Activated naive CD8-positive, alpha-beta T cell treated with anti-CD3 and anti-CD28 coated beads, Interleukin-2, amount 10 ng/mL, durations not matched to agents 7 days and 5 days (primary cell): ENCODE measurements at places on chromosomes 7 and 10. TPM values are rescaled to one million over a fixed set of nuclear protein-coding genes. Genes with fewer than 3 reads are reported as not detected.
A peak's percentile ranks its signal among the peaks of the same experiment; 100 is the strongest.

The ADIRF gene
- total RNA-seq = not detected

The BMPER gene
- not detected for total RNA-seq

The TFPI2 gene
- total RNA-seq = not detected

- H3K27ac ChIP-seq = no peak overlapping the region
- no peaks in the 10 kb centered on the region for H3K4me1 ChIP-seq
- H3K36me3 ChIP-seq = peaks cover 5% of the 10 kb centered on the region
- no peak overlapping the region for H3K4me3 ChIP-seq
Measured at GRCh38 chr7:24697416-24697815, 59.8 kb downstream of the GSDME start.

GRCh38 chr7:42596737-42597136 lies 315.1 kb downstream of the C7orf25 start:
- no peak overlapping the region for H3K4me3 ChIP-seq
- no peaks in the 10 kb centered on the region for H3K27me3 ChIP-seq
- H3K27ac ChIP-seq = no peak overlapping the region
- DNase-seq = no peak

GRCh38 chr10:36759141-36759805 lies 366.1 kb upstream of the ANKRD30A start:
- no peak overlapping the region for H3K27ac ChIP-seq
- H3K27me3 ChIP-seq = no peaks in the 10 kb centered on the region
- no peak overlapping the region for H3K4me3 ChIP-seq
- H3K4me1 ChIP-seq = no peaks in the 10 kb centered on the region
- no peaks in the 10 kb centered on the region for H3K36me3 ChIP-seq

- no peak for DNase-seq
- peak overlapping the region; percentile 69 for H3K4me3 ChIP-seq
- H3K4me1 ChIP-seq = peaks cover 16% of the 10 kb centered on the region
- H3K36me3 ChIP-seq = peaks cover 39% of the 10 kb centered on the region
- peak overlapping the region; percentile 72 for H3K27ac ChIP-seq
Measured at GRCh38 chr7:106260136-106260561, 24.6 kb downstream of the NAMPT start.

GRCh38 chr7:128037081-128037480 lies 5.8 kb upstream of the LRRC4 start:
- H3K27ac ChIP-seq = no peak overlapping the region
- H3K4me1 ChIP-seq = peaks cover 3% of the 10 kb centered on the region
- H3K36me3 ChIP-seq = peaks cover 2% of the 10 kb centered on the region
- peaks cover 7% of the 10 kb centered on the region for H3K27me3 ChIP-seq
- H3K4me3 ChIP-seq = no peak overlapping the region

GRCh38 chr10:133039803-133040165 lies 47.9 kb upstream of the ADGRA1 start:
- no peaks in the 10 kb centered on the region for H3K27me3 ChIP-seq
- no peaks in the 10 kb centered on the region for H3K36me3 ChIP-seq
- no peak for DNase-seq
- no peak overlapping the region for H3K4me3 ChIP-seq

- peak overlapping the region; percentile 85 for H3K27ac ChIP-seq
- peaks cover 31% of the 10 kb centered on the region for H3K4me1 ChIP-seq
- H3K4me3 ChIP-seq = peak overlapping the region; percentile 90
- peaks cover 35% of the 10 kb centered on the region for H3K27me3 ChIP-seq
Measured at GRCh38 chr7:24573554-24574338, 494 bp downstream of the PALS2 start.

GRCh38 chr7:80335511-80336231 lies 176.2 kb downstream of the GNAT3 start:
- H3K36me3 ChIP-seq = no peaks in the 10 kb centered on the region
- H3K4me1 ChIP-seq = no peaks in the 10 kb centered on the region
- H3K27ac ChIP-seq = no peak overlapping the region
- no peak overlapping the region for H3K4me3 ChIP-seq
- DNase-seq = no peak
